ENCODE measurements at places on chromosomes 7 and 10.

DNA sequence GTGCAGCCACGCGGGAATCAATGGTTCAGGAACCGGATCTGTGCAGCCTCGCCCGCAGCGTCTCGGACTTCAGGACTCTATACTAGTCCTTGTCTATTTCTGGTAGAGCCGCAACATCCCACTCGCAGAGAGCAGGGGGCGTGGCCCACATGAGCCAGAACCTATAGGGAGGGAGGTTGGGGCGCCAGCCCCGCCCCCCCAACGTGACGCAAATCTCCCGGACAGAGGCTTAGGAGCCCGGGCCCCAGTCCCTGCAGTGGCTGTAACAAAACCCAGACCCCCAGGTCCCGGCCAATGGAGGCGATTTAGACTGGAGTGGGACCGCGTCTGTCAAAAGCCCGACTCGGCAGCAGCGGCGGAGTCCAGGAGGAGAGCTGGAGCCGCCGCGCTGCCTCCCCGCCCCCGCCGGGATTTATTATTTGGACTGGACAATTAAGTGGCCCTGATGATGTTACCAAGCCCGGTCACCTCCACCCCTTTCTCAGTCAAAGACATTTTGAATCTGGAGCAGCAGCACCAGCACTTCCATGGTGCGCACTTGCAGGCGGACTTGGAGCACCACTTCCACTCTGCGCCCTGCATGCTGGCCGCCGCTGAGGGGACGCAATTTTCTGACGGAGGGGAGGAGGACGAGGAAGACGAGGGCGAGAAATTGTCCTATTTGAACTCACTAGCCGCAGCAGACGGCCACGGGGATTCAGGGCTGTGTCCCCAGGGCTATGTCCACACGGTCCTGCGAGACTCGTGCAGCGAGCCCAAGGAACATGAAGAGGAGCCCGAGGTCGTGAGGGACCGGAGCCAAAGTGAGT is at the start of gene NKX2-3:
Gene NKX2-3, plus strand, starts transcription at position 256 of the 809 bp plus-strand sequence. Its CDS starts 190 bp downstream, at position 446.
- peak; percentile 72 for DNase-seq

- peak; percentile 49 for DNase-seq
These were observed 66.9 kb downstream of the PTPRE start for GRCh38 chr10:127973791-127974311.

DNA sequence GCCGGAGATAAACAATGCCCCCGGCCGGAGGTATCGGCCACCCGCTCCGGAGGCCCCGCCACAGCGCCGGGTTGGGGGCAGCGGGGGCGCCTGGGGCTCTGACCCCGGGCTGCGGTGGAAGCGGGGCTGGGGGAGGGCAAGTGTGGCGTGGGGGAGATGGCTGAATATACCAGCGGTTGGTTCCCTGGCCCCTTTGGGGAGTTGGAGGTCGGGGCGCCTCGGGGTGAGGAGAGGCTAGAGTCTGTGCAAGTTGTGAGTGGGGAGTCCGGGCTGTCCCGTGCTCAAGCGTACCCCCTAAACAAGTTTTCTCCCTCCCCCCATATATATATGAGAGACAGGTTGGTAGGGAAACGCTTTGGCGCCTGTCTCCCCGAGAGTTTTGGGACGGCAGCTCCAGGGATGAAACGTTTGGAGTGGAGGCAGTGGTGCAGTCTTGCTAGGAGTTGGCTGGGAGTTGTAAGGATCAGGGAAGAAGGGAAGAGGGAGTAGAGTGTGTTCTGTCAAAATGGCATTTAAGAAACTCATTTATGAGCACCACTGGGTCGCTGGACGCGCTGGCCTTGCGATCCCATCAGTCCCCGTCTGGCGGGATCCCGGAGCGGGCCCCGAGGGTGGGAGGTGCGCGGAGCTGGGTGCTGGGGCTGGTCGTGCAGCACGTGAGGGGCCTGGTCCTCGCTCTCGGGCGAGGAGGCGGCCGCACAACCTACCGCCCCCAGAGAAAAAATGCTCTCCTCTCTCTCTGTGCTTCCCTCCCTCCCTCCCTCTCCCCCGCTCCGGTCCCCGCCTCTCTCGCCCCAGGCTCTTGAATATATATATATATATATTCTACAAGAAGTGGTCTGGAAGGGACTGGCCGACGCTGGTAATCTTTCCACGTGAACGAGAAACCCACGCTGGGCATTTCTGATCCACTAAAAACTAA is 1.1 kb downstream of the TET1 start:
- DNase-seq: no peak

GRCh38 chr10:87090779-87091178 is 3.9 kb downstream of the GLUD1 start:
- DNase-seq: no peak

DNA sequence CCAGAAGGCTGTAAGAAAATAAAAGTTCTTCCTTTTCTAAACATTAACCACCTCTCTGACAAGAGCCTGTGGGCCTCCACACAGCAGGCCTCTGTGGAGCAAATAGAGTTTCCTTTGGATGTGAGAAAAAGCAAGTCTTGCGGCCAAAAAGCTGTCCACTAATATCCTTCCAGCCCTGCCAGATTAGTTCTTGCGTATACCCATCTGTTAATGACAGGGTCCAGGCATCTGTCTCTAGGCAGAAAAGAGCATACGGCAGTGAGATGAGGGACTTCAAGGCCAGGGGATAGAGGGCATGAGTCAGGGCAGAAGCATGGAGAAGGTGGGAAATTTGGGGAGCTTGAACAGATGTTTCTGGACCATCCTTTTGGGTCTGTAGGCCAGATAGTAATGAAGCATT is 164.9 kb downstream of the NSUN6 start:
- no peak for DNase-seq

DNA sequence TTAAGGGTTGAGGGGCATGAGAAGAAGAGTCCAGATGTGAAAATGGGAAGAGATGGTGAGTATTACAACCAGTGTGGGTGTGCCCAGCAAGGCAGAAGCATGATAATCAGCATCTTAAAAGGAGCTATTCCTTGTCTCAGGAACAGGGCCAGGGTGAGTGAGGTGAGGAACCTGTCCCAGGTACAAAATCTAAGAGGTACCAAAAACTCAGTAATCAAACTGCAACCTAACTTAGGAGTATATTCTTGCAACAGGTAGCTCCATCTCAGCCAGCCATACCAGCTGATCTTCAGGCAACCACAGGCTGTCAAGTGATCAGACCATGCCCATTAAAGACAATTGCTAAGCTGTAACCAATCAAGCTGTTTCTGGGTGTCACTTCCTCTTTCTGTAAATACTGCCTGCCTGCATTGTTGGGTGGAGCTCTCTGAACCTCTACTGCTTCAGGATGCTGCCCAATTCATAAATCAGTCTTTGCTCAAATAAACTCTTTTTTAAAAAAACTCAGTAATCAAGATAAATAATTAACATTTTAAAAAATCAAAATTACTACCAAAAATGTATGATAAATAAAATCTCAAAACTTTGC is 7.4 kb downstream of the KEL start:
- DNase-seq: peak; percentile 13

DNA sequence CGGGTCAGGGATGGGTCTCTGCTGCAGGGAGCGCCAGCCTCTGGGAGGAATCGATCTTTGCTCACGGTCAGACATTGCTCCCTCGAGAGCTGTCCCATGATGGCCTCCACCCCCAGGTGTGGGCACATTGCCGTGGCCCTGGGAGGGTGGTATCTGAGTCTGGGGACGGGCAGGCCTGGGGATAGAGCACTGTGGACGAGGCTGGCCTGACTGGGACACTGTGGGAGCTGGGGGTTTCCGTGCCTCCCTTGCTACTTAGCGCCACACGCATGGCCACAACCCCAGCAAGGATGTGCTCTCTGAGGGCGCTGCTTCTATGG is 55.7 kb downstream of the JAKMIP3 start:
- DNase-seq: no peak

DNA sequence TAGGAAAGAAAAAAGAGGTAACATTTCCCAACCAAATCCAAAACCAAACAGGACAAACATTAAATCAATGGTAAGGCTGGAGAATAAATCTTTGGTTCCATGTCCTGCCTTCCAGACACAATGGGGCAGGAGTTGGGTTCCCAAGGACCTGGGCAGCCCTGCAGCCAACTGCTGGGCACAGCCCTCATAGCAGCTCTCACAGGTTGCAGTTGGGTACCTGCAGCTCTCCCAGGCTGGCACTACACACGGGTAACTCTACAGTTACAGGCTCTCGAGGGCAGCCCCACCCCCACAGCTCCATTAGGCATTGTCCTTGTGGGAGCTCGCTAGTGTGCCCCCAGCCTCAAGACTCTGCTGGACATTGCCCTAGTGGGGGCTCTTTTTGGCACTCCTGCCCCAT is 7.5 kb downstream of the GRB10 start:
- DNase-seq: no peak

Data from inflammatory macrophage (primary cell).